GM12878 (cell line): ENCODE measurements at places on chromosomes 3 and 15.

DNA sequence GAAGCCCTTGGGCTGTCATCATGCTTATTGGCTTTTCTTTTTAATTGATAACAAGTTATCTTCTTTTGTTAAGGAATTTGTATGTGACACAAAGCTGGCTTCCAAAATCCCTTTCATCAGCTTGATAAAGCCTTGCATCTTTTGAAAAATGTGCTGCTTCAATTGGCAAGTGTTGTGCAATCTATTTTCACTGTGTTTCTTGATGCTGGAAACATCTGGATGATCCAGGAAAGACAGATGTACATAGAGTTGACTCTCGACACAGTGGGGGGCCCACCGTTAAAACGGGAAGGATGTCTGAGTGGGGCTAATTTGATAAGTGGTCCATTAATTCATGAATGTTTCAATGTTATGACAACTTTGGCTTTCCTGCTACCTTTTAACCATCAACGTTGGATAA lies 158.3 kb upstream of the WNT5A start:
- no peak for DNase-seq

- DNase-seq = no peak
Observed at GRCh38 chr3:123350971-123351370, 97.9 kb downstream of the ADCY5 start.

DNA sequence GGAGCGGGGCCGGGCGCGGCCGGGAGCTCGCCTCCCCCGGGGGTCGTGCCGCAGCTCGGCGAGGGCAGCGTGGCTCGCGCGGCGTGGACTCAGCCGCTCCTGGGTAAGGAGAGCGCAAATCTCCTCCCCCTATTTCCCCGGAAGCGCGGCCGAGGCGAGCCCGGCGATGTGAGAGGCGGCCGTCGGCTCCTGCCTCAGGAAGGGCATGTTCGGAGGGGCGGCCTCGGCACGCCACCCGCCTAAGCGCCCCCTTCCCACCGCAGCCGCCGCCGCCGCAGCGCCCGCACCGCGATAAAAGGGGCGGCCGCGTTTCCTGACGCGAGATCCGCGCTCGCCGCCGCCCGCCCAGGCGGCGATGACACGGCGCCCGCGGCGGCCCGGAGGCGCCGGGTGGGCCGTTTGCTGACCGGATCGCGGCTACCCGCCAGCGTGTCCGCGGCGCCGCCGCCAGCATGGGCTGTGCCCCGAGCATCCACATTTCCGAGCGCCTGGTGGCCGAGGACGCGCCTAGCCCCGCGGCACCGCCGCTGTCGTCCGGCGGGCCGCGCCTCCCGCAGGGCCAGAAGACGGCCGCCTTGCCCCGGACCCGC lies at the start of gene PDE8A:
Gene PDE8A (plus strand): TSS at position 146 of the 590 bp plus-strand sequence. CDS start 307 bp downstream, at position 453.
- DNase-seq = no peak

GRCh38 chr3:29775340-29775739 lies 494.5 kb downstream of the RBMS3 start:
- DNase-seq = no peak

DNA sequence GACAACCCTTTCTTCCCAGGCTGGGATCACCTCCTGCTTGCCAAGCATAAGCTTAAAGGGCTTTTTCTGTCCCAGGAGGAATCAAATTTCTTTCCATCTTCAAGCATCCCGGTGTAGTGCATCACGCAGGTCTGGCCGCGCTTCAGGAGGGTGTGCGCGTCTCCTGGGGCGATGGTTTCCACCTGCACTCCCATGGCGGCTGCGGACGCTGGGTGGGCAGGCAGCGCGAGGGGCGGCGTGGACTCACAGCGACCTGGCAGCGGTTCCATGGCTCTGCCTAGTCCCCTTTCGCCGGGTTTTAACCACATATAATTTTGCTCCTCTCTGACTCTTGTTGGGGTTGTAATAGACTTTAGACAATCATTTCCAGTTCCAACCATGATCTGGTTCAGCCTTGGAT lies 10.6 kb upstream of the TM4SF4 start:
- DNase-seq = no peak

GRCh38 chr15:53591041-53591440 lies 168.4 kb downstream of the WDR72 start:
- no peak for DNase-seq

GRCh38 chr15:93033434-93034045 lies 55.5 kb downstream of the RGMA start:
- no peak for DNase-seq

DNA sequence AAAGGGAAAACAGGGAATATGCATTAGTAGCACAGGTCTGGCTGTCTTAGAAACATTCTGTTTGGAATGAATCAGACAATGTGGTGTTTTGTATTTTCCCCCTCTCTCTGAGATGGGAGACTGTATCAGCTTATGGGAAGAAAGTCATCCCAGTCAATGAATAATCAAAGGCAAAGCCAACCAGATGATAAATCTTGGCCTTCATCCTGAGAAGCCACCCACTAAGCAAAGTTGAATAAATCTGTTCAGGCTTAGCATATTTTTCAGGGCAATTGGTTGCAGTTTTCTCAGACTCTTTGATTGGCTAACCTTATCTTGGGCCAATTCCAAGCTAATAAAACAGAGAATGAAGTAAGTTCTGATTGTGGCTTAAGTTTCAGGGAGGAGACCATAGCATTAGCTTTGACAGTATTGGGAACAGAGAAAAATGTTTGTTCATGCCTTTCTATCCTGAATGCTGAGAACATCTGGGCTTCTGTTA lies 63.6 kb upstream of the ARL8B start:
- DNase-seq = no peak

GRCh38 chr15:92803852-92804609 lies 96.1 kb upstream of the CHD2 start:
- DNase-seq = peak; percentile 65

- no peak for DNase-seq
Observed at GRCh38 chr3:430186-430585, 233.6 kb downstream of the CHL1 start.

DNA sequence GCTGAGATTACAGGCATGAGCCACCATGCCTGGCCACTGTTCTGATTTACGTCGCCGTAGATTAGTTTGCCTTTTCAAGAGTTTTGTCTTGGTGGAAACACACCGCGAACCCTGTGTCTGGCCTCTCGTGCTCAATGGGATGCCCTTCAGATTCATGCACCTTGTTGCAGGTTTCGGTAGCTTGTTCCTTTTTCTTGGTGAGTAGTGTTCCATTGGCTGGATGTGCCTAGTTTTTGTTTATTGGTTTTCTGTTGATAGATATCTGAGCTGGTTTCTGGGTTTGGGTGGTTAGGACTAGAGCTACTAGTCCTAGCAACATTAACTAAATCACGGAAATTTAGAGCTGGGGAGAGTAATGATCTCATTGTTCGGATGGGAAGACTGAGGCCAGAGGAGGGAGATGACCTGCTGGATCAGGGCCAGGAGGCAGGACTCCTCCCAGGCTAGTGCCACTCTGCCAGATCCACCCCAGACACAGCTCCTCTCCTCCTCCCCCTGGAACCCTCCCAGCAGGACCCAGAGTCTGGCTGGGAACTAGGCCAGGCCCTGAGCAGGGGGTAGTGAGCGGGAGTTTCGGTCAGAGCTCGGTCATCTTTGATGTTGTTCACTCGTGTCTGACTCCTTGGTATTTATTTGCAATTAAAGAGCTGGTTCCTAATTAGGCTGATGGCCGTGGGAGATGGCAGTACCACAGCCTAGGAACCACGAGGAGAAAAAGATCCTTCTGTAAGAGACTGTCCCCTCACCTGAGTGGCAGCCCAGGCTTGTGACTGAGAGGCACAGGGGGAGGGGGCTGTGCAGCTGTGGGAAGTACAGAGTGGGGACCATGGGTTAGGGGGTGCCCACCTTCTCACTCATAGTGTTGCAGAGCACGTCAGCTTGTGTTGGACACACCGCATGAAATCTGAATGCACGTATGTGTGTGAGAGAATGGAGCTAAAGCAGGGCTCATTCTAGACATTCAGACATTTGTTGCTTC lies 73.4 kb downstream of the SMAD6 start:
- DNase-seq = no peak

DNA sequence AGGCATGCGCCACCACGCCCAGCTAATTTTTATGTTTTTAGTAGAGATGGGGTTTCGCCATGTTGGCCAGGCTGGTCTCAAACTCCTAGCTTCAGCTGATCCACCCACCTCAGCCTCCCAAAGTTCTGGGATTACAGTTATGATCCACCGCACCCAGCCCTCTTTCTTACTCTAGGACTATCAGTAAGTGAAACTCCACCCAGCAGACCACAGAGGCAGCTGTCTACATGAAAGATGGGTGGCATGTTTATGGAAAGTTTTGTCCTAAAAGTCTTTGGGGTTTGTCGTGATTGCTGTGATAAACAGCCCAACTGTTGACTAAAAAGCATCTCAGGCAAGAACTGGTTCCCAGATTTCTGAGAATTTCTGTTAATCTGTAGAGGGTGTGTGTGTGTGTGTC lies 10.9 kb downstream of the ARL6IP5 start:
- no peak for DNase-seq

DNA sequence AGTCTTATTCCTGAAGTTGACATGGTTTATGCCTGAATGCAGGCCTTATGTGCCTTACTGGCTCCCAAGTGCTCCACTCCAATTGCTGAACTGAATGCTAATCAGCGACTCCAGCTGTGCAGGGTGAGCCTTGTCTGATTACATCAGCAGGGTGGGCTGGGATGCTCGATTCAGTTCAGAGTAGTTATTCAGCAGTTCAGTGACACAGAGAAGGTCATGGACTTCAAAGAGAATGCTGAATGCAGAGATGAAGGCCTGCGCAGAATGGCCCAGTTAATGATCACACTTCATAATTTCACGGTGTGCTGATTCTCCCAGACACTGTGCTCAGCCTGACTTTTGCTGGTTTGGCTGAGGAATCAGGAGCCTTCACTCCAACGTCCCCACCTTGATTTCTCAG lies 63.6 kb downstream of the CLDN1 start:
- no peak for DNase-seq

DNA sequence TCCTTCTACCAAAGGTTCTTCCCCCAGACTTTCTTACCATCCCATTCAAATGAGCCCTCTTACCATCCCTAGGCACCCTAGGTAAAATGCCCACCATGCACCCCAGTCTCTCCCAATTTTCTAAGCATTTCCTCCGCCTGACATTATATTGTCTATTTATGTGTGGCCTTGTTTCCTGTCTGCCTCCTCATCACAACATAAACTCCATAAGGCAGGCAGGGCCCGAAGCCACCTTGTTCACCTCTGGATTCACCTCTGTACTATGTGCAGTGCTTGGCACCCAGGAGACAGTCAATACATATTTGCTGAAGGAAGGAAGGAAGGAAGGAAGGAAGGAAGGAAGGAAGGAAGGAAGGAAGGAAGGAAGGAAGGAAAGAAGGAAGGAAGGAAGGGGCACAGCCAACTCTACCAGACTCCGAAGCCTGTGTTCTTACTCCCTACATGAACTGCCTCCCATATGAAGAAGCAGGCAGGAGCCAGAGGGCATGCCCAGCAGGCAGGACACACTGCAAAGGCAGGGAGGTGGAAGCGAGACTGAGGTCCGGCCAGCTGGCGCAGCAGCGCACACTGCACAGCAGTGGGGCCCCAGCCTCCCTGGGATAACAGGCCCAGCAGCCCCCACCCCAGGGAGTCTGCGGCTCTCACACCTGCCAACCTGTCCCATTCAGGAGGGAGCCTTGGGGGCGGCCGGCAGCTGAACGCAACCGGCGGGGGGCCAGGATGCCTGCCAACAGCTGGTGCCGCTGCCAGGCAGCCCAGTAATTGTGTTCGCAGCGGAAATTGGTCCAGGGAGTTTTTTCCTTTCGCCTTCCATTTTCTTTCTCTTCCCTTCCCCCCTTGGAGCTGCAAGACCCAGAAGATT lies 106.0 kb upstream of the LINGO1 start:
- no peak for DNase-seq

- DNase-seq = no peak
Observed at GRCh38 chr3:84136425-84136824, 822.4 kb upstream of the CADM2 start.

GRCh38 chr15:51367322-51367976 lies 26.0 kb downstream of the GLDN start:
- no peak for DNase-seq

DNA sequence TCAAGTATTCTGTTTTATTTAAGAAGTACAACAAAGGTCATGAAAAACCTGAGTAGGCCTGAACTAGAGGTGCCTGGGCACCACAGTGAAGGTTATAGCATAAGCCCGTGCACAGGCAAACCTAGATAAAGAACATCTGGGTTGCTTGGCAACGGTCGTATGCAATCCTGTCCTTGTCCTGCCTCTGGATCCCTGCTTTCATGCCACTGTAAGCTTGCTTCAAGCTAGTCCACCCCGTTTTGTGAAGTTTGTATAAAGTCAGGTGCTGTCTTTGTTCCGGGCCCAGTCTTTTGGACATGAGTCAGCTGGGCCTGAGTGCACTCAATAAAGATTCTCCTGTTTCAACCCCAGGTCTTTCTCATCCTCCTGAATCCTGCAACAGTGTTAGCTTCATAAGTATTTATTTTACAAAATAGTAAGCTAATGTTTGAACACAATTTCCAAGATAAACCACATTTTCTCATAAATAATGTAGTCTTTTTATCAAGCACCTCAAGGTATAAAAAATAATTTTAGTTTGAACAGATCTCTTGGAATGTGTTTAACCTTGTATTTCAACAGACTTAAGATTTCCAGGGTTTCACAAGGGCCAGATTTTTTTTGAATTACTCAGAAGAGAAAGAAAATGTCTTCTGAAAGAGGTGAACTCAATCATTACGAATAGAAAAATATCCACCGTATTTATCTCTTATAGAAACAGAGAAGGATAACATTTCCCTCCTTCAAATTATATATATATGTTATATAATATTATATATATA lies 14.3 kb upstream of the SLC9C1 start:
- no peak for DNase-seq

- no peak for DNase-seq
Observed at GRCh38 chr15:70217226-70218160, 119.8 kb upstream of the TLE3 start.

GRCh38 chr15:52349052-52349700 lies 53.6 kb upstream of the MYO5C start:
- DNase-seq = no peak

DNA sequence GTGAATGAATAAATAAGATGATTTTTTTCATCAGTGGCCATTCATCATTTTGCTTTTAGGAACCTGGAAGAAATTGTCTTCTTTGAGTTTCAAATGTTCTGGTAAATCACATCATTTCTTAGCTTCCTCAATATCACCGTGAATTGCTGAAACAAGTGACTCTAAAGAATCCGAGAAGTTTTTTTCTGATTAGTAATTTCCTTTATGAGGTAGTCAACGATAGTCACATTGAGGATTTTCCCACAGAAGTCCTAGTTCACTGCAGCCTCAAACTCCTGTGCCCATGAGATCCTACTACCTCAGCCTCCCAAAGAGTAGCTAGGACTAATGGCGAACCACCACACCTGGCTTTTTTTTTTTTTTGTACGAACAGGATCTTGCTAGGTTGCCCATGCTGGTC lies 3.6 kb upstream of the TMPRSS7 start:
- DNase-seq = no peak

- DNase-seq = no peak
Observed at GRCh38 chr3:188294113-188294512, 140.2 kb downstream of the LPP start.

DNA sequence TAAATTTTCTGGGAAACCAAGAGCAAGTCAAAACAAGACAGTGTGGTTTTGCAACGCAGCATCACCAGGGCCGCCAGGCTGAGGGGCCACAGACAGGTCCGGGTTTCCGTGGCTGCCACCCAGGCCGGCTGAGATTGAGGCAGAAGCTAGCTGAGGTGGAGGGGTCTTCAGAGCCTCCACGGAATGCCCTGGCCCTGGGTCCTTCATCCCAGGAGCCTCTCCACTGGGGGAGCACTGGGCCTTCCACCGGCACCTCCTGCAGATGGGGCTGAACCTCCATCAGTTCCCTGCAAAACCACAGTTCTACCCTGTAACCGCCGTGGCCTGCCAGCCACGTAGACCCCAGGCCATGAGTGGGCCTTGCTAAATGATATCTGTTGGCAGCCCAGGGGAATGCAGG lies 152.7 kb downstream of the CHSY1 start:
- no peak for DNase-seq

- DNase-seq = no peak
Observed at GRCh38 chr3:97265237-97266005, 451.0 kb downstream of the EPHA6 start.
